ENCODE measurements at places on chromosomes 1 and 21.

DNA sequence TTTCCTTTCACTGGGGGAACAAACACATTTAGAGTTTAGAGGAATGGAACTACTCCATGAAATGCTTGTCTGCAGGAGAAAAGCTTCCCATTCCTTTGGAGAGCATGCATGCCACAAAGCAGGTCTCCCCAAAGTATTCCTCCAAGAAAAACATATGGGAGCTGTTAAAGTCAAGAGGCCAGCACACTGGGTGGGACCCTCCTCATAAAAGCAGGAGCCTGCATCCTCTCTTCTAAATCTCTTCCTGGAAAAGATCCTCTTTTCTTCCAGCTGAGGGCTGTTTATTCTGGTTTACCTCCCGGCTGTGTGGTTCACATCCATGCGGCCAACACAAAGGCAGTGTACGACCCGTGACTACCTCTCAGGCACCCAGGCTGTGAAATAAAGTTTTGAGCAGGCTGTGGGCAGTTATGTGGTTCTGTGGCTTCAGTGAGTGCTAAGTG is 103.4 kb downstream of the TENT5C start:
- no peak for DNase-seq

DNA sequence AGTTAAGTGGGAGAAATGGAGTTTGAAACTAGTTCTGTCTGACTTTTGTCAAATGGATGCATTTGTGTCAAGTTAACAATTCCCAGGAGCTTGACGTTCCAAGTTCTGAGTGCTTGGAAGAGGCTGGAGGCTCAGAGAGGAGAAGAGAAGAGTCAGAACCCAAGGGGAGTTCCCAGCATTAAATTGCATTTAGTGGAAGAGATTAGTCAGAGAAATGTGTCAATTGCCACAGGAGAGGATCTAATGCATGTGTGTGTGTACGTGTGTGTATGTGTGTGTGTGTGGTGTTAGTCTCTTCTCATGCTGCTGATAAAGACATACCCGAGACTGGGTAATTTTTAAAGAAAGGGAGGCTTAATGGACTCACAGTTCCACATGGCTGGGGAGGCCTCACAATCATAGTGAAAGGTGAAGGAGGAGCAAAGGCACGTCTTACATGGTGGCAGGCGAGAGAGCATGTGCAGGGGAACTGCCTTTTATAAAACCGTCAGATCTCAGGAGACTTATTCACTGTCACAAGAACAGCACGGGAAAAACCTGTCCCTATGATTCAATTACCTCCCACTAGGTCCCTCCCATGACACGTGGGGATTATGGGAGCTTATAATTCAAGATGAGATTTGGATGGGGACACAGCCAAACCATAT is 101.5 kb upstream of the TMEM51 start:
- DNase-seq, result no peak

DNA sequence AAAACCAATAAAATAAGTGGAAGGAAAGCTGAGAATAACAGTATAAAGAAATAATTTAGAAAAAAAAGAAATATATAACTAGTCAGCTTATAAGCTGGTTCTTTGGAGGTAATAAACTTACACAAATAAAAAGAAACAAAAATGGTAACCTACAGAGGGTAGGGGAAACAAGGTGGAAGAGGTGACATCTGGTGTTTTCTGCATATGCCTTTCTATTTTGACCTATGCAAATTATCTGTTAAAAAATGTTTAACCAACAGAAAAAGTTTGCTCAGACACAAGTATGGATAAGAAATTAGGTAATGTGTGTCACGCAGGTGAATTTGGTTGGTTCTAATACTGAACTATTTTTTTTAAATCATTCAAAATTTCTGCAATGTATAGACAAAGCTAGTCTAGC is 53.6 kb upstream of the DMRTA2 start:
- no peak for DNase-seq

- DNase-seq, result no peak
Observed at GRCh38 chr1:193471981-193472380, 285.6 kb upstream of the B3GALT2 start.

- no peak for DNase-seq
Observed at GRCh38 chr1:248752161-248753028, 3.2 kb downstream of the LYPD8 start.

DNA sequence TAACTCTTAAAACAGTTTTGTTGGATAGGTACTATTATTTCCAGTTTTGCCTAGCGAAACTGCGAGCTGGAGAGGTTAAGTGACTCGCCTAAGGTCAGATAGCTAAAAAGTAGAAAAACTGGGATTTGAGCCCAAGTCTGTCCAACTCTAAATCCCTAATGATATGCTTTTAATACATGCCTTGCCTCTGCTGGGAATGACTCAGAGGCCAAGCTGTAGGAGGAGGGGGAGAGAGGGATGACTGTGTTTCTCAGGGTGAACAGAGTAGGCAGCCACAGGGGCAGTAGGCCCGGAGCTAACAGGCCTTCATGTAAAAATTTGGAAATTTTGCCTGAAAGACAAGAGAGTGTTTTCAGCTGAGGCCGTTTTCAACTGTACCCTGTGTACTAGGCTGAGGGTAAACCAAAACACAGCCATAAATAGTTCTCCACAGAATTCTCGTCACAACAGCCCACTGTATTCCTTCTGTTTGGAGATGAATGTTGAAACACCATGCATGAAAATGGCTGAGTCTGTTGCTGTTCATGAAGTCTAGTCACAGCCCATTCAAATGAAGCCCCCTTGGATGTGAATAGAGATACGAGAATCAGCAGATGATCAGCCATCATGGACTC is 107.5 kb upstream of the HOOK1 start:
- DNase-seq, result no peak

GRCh38 chr1:30283199-30283962 is 440.0 kb downstream of the MATN1 start:
- no peak for DNase-seq

GRCh38 chr1:82542766-82543165 is 742.0 kb downstream of the ADGRL2 start:
- no peak for DNase-seq

DNA sequence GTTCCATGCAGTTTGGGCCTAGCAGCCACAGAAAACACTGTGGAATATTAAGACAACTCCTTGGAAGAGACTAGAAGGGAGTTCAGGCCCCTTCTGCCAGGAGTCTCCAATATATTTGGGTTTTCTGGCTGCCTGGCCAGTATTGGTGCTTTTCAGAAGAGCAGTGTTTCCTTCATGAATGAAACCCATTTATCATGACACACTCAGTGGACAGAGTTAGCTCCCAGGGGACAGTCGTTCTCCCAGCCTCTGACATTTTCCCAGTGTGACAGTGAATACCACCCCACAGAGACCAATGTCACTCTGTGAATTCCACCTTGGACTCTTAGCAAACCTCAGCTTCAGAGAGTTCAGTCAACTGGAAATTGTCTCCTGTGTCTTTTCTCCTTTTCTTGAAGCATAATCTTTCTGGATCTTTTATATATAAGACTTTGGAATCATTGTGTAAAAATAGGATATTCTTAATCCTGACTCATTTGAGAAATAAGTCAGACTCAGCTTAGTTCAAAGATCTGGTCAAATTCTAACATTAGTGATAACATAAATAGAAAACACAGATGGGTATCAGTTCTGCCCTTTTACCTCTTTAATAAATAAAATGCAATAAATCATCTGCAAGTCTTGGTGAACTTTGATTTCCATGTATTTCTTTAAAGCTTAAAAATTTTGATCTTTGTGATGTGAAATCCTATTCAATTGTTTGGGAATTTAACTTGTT is 40.4 kb downstream of the GNG12 start:
- DNase-seq, result no peak

All from stimulated activated CD4-positive, alpha-beta T cell treated with anti-CD3 and anti-CD28 coated beads, Interleukin-4, amount 100 ng/mL, for 4 hours (primary cell).